ENCODE measurements at places on chromosomes 4 and X.

GRCh38 chr4:85478576-85478975 is 3.6 kb downstream of the ARHGAP24 start:
- no peak for DNase-seq

- DNase-seq: no peak
These were observed 15.7 kb downstream of the DMD start for GRCh38 chrX:33195698-33196097.

DNA sequence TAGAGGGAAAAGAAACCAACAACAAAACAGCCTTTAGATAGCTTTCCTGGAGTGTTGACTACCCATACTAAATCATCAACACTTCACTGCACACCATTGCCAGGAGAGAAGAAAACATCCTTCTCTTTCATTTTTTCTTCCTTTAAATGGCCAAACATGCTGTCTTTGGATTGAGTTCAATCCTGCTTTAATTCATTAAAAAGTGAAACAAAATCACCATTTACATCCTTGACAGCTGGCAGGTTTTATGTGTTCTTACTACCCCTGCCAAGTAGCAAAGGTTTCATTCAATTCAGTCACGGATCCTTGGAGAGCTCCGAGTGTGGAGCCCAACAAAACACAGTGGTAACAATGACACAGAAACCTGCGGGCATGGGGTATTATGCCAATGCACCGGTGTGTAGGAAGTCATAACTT is 568.3 kb downstream of the ANKRD50 start:
- DNase-seq: no peak

DNA sequence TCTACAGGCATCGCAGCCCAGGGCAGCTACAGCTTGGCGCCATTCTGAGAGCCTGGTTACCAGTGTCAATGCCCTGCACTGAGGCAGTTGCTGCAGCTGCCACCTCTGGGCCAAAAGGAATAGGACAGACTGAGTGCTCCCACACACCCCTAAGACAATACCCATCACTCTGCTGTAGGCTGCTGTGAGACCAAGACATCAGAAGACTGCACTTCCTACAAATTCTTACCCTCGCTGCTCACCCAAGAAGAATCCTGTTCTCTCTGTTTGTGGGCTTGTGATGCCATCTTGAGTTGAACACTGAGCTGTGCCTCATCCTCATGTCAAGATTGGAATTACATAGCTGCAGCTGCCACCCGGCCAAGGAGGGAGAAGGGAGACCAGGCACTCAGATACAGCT is 1847.0 kb upstream of the PCDH10 start:
- no peak for DNase-seq

DNA sequence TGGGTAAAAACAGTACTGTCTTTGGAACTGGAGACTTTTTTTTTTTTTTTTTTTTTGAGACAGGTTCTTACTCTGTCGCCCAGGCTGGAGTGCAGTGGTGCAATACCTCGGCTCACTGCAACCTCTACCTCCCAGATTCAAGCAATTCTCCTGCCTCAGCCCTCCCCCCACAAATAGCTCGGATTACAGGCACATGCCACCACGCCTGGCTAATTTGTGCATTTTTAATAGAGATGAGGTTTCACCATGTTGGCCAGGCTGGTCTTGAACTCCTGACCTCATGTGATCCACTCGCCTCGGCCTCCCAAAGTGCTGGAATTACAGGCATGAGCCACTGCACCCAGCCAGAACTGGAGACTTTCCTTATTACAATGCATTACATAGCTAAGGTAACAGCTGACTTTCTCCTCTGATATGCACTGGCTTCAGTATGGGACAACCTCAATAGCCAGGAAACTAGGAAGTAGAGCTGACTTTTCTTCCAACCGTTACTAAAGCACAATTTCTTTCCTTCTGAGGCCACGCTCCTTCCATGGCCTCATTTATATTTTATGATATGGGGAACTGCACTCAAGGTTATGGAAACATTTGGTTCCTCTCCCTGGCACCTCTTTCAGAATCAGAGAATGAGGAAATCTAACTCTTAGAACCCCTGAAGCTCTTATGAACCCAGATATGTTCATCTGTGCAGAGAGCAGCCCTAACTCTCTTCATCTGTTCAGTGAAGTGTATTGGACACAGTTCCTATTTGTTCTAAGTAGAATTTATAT is 53.5 kb upstream of the FAM9B start:
- DNase-seq: no peak

DNA sequence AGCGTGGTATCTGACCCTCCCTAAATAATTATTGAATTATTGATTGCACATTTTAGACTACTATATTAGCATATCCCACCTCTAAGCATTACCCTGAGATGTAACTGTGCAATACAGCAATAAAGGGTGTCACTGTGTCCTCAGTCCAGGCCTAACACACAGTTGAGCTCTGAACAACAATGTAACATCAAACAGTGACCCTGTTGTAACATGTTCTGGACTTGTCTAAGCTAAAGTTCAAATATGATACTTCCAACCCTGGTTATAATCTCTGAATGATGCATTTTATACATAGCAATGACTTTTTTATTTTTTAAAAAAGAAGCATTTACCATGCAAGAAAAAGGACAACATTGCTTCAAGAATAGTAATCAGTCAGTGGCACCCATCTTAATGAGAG is 61.6 kb upstream of the DMD start:
- no peak for DNase-seq

DNA sequence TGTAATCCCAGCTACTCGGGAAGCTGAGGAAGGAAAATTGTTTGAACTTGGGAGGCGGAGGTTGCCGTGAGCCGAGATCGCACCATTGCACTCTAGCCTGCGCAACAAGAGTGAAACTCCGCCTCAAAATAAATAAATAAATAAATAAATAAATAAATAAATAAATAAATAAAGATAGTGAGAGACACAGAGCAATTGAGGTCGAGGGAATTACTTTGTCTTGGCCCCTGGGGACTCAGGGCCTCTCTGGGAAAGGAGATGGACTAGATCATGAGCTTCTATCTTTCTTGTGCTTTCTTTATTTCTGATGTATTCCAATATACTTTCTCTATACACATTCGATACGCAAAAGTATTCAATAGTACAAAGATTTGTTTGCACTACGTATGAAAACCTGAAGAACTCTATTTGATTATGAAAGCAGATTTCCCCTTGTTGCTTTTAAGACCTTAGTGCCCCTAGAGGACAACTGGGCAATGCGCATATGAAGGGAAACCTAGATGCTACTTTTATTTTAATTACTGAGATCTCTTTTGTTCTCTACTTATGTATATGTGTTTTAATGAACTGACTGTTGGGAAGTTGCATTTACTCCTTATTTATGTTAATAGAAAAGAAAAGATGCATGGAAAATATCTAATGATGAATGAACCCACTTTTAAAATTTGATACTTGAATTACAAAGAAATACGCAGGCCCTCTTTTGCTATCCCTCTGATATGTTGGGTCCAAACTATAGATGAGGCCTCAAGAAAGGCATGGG is 12.8 kb upstream of the ELOVL6 start:
- DNase-seq: no peak

DNA sequence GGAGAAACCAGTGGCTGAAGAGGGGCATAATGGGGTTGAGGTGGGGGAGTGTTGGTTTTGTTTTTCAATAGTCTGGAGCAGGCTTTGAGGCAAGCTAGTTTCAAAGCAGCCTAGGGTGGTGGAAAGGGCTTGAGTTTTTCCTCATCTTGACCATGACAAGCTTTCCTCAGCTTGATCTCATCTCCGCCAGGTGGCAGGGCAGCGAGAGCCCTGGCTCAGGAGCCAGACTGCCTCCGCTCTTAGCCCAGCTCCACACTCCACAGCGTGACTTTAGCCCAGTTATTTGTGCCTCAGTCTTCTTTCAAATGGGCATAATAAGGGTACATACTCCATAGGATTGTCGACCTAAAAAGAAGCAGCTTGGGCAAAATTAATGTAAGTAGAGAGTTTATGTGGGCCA is 29.9 kb upstream of the SOWAHD start:
- no peak for DNase-seq

DNA sequence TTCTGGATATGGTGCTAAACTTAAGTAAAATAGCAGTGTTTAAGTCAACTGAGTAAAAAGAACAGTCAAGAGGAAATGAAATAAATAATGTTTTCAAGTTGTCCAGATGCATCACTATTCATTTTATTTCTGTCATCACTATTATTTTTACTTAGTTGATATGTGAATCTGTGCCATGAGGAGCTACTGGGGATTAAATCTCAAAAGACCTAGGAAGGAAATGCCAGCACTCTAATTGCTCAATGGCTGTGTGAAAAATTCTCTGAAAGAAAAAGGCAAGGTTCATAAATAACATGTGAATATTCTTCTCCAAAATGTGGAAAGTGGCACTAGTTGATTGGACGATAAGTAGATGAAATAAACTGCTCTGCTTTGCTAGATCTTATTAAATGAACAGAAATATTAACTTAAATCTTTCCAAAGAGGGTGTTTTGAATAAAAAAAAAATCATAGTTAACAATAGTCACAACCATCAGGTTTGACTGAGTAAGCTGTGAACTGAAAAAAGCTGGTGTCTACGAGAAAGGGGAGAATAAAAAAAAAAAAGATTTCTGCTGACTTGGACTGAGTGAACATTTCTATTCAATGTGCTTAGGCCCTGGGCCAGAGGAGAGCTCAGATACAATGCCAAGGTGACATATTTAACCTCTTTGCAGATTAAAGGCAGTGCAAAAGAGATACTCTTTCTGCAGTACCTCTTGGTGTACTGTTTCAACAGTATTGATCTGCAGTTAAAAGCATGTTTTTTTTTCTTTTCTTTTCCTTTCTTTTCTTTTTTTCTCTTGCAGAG is 1.6 kb downstream of the SPARCL1 start:
- DNase-seq: no peak

DNA sequence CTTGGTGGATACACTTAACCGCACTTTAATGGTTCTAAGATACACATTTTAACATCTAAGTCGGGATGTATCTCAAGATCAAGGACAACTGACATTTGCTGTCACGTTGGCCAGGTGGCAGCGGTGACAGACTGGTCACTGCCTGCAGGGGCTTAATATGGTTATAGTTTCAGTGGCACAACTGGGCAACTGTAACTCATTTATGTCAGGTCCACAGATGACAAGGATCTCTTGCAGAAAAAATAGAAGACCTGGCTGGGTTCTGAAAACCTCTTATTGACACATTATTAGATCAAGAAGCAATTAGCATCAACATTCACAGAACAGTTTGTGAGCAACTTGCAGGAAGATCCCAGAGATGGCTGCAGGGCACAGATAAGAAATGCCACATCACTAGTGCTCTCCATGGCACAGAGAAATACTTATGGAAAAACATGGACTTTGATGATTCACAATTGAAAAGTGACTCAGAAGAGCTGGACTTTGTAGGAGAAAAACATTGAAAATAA is 99.6 kb upstream of the SORBS2 start:
- no peak for DNase-seq
